Activated CD8-positive, alpha-beta memory T cell treated with anti-CD3 and anti-CD28 coated beads for 1 hour (primary cell): ENCODE measurements at places on chromosomes 2 and 18.

GRCh38 chr18:9984080-9984479 lies 70.3 kb downstream of the VAPA start:
- DNase-seq, result no peak

DNA sequence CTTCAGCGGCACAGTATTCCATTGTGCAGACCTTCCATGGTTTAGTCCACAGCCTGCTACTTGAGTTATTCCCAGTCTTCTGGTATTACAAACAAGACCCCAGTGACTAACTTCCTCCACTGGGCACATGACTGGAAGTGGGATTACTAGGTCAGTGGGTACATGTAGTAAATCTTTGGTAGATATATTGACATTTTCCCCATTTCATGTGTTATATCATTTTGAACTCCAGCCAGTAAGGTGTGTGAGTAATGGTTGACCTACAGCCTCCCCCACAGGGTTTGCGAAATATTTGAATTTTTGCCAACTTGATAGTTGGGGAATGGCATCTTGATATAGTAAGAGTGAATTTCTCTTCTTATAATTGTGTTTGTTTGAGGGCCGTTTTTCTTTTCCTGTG lies 58.8 kb downstream of the RNF144A start:
- no peak for DNase-seq

DNA sequence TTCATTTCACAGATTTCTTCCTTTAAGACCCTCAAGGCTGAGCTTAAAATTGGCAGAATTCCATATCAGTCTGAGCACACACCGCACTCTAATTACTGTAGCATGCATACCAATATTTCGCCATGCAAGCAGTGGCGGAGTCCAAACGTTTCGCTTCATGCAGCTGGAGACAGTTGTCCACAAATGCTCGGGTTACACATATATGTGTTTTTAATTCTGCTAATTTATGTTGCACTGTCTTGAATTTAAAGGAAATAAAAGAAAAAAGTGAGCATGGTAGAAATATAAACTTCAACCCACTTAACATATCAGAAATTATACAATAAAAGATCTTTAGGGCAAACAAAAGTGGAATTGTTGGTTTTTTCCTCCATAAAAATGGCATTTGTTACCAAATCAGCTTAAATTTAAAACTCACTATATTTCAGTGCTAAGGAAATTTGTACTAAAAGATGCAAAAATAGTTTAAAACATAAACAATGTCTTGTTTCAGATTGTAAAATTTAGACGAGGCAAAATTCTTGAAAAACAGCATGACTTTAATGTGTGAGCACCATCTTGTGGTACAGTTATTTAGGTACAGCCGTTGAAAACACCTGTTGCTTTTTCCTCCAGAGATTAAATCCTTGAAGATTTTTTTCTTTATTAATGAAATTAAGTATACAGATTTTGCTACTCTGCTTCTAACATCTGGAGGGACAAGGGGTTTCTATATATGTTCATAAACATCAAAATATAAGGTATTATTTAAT lies 24.1 kb upstream of the KANSL1L start:
- no peak for DNase-seq

GRCh38 chr18:58473071-58473470 lies 155.8 kb downstream of the ALPK2 start:
- no peak for DNase-seq

GRCh38 chr18:50192995-50193795 lies 1.8 kb downstream of the MYO5B start:
- DNase-seq, result no peak

GRCh38 chr18:77133835-77134496 lies 1.4 kb upstream of the MBP start:
- DNase-seq, result no peak

DNA sequence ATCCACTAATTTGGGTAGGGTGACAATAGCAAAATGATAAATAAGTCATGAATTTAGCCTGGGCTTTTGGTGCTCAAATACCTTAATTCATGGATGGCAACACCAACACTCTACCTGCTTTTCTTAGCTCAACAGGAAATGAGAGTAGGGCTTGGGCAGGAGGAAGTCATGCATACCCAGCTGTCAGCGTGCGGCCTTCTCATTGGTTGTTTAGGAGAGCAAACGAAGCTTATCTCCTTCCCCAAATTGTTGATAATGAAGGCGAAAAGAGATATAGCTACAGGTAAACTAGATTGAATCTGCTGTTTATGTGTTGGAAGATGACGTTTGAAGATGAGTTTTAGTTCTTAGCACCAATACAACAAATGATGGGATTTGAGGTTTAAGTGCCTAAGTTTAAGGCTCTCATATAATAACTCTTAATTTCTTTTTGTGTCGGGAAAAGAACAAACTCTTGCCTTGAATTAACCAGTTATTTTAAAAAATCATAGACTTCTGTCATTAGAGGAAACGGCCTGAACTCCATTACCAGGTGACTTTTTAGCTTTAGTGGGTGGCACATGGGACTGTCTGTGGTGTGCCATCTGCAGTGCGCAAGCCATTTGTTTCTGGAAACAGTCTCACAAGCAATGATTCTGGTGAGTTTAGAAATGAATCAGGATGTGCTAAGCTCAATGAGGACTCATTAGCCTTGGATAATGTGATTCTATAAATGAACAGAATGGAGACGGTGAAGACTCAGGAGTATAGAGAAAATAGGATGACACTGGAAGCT lies 19.8 kb downstream of the MAP4K4 start:
- no peak for DNase-seq

DNA sequence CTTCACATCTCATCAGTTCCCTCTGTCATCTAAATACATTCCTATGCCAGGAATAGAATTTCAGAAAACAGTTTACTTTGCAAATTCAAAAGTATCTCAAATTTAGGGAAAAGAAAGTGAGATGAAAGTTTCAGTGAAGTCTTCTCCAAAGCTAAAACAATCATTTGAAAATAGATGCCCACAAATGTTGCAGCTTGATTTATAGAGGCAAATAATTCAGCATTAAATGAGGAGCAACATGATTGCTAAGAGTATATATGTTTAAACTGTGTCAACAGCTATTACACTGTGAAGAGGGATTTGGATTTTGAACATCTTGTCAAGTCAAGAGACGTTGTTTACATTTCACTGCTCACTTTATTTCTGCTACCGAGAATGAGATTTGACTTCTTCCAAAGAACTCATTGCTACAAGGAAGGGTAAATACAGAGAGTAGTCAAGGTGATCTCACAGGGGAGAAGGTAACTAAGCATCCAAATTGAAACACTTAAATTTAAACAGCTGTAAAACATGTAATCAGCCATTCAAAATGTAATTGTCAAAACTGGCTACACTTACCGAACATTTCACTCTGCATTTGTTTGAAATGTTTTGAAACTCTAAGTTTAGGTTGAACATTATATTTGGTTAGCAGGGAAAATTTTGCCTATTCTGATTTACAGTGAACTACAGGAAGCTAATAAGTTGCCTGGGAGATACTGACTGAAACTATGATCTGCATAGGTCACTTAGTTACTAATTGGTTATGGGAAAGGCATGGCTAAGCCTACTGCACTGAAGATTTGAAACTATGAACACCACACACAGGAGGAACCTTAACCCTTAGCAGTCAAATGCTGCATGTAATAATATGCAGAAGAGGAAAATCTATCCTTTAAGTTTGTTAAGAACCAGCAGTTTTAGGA lies 33.2 kb upstream of the GALNT3 start:
- DNase-seq, result no peak

DNA sequence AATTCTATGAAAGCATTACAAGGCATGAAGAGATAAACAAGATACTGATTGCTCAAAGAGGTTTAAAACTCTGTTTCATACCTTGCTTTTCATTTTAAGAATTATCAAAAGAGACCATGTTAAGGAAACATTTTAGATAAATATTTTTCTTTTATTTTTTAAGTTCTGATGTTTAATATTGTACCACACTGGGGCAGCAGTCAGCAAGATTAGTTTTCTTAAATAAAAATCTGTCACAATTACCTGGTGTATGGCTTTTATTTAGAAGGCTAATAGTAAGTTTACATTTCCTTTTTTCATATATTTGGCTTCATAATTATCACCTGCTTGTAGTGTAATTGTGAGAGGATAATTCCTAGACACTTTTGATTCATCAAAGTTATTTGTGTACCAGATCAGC lies 46.4 kb downstream of the ZNF804A start:
- no peak for DNase-seq

GRCh38 chr18:2901423-2901985 lies 54.7 kb downstream of the EMILIN2 start:
- DNase-seq, result no peak

- DNase-seq, result no peak
Observed at GRCh38 chr2:236242057-236242495, 22.1 kb downstream of the ASB18 start.

DNA sequence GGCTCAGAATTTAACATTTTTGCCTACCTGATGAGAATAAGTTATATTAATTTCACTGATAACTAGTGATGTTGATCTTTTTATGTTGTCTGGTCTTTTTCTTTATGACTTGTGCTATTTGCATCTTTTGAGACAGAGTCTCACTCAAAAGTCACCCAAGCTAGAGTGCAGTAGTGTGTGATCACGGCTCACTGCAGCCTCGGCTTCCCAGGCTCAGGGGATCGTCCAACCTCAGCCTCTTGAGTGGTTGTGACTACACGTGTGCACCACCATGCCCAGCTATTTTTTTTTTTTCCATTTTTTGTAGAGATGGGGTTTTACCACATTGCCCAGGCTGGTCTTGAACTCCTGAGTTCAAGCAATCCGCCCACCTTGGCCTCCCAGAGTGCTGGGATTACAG lies 7.5 kb downstream of the SMCHD1 start:
- no peak for DNase-seq

DNA sequence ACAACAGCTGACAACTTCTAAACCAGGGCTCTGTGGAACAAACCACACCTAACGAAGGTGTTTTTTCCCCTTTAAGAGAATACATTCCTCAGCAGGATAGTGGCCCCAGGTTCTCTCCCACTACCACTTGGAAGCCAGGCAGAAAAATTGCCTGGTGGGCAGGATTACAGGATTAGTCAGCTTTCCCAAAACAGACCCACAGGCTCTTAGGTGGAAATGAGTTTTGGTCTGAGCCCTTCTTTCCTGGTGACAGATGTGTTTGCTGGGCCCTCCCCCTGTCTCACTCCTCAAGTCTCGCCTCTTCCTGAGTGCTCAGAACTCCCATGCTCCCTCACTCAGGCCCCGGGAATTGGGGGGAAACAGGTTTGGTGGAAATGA lies 139.4 kb upstream of the HAAO start:
- DNase-seq, result no peak

- DNase-seq, result no peak
Observed at GRCh38 chr2:238573065-238573778, 146.5 kb downstream of the ASB1 start.

DNA sequence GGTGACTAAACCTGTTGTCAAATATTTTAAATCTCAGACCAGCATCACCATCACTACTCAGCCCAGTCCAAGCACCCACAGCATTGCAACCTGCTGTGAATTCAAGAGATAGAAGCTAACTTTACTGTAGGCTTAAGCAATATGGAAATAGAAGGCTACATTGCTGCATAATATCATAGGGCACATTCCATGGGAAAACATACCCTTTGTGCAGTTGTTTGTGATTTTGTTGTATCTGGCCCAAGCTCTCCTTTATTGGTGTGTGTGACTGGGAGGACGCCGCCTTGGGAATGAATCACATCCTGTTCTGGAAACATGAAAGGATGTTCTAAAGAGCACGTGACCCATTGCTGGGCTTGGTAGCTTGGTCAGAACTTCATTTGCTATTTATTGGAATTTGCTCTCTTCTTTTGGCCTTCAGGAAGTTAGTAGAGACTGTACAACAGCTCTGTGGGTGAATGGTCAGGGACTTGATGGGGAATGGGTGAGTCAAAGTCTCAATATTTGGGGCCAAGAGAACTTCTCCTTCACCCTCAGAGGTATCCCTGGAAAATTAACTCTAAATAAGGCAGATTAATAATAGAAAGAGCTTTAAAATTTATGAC lies 106.8 kb upstream of the SERPINE2 start:
- DNase-seq, result no peak

DNA sequence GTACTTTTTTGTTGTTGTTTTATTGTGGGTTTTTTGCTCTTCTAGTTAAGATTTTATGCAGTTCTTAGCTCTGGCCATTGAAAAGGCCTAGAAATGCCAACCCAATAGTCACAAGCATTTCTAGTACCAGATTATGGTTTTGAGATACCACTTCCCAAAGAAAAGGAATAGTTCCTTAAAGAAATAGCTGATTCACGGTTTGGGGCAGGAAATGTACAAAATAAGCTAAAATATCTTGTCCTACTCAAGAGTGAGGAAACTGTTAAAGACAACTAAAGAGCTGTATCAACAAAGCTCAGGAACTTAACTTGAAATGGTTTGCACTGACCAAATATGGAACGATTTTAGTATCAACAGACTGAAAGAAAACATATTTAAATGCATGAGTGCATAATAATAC lies 35.4 kb downstream of the PGAP1 start:
- no peak for DNase-seq

DNA sequence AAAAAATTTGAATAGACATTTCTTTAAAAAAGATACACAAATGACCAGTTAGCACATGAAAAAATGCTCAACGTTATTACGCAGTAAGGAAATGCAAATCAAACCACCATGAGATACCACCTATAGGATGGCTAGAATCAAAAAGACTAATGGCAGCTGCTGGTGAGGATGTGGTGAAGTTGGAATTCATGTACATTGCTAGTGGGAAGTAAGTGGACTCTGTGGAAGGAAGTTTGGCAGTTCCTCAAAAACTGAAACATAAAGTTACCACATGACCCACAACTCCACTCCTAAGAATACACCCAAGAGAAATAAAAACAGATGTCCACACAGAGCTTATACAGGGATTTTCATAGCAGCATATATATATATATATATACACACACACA lies 51.2 kb downstream of the MBP start:
- DNase-seq, result no peak

- no peak for DNase-seq
Observed at GRCh38 chr2:183070942-183071844, 7.4 kb upstream of the DUSP19 start.

GRCh38 chr2:189013031-189013430 lies 38.9 kb downstream of the COL3A1 start:
- DNase-seq, result no peak

- no peak for DNase-seq
Observed at GRCh38 chr18:11323359-11323819, 174.0 kb upstream of the PIEZO2 start.

DNA sequence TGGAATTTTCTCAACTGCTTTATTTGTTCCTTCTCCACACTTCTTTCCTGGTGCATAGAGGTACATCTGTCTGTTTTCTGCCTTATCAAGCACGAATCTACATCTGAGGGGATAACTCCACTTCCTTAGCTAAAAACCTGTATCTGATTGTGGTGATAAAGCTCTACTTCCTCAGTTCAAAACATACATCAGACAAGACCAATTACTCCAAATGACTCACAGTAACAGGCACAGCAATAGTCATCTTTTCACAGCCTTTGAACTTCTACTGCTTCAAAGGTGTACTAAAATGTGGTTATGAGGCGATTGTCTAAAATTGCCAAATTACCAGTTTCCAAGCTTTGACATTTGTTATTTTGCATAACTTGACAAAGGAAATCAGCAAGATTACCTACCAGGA lies 803.6 kb upstream of the ZEB2 start:
- no peak for DNase-seq
